Pancreas (tissue), 10 donors: ENCODE measurements at places on chromosomes 6 and 20.

DNA sequence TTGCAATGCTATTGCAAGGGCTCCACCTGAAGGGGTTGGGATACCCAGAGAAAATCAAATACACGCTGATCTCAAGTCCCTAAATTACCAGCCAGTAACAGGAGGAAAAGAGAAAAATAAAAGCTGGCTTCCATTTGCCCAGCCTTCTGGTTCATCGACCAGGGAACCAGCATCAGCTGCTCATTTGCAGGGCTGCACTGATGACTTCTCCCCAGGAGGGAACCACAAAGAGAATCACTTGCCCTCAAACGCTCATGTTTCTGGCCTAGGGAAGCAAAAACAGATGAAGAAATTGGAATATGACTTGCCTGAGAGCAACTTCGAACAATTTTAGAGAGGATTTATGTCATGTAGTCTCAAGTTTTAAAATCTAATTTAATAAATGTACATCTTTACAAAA lies 119.7 kb downstream of the SH3BGRL2 start:
- no peaks in the 10 kb centered on the region for H3K27me3 ChIP-seq
- no peaks in the 10 kb centered on the region for H3K36me3 ChIP-seq
- H3K4me3 ChIP-seq = no peak overlapping the region
- DNase-seq = no peak
- no peaks in the 10 kb centered on the region for H3K4me1 ChIP-seq
- no peak overlapping the region for H3K27ac ChIP-seq

DNA sequence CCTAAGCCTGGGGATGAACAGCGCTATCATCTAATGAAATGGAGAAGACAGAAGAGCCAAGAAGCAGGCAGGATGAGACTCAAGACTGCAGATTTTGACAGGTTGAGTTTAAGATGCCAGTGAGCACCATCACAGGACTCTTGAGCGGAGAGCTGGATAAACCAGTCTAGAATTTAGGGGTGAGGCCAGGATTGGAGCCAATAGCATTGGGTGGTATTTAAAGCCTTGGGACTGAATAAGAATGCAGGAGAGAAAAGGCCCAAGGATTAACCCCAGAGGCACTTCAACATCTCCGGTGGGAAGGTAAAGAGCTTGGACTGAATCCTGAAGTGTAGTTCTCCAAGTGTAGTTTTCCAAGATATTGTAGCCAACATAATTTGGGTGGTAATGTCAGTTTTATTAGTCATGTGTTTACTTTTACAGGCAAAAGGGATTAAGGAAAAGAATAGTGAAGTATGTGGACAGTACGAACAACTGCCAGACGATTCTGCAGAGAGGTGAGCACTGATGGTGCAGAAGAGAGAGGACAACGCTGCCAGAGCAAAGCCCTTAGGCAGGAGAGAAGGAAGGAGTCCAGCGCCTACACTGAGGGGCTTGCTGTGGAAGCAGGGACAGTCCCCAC lies 85.2 kb downstream of the DTNBP1 start:
- H3K4me1 ChIP-seq = no peaks in the 10 kb centered on the region
- no peaks in the 10 kb centered on the region for H3K27me3 ChIP-seq
- H3K36me3 ChIP-seq = no peaks in the 10 kb centered on the region

DNA sequence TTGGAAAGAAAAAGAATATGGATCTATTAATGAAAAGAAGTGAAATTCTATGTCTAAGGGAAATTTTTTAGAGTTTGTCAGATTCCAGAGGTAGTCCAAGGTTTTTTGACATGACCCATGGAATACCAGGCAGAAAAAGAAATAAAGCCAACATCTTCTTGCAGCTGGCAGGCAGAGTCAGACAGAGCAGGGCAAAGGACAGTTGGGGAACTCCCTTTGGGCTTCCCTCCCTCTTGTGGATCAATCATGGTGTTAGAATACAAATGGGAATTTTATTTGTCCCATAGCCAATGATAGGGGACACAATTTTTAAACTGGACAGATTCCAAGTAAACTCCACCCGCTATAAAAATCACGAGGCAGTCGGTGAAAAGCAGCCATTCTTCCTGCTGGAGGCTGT lies 92.1 kb upstream of the TAB2 start:
- H3K36me3 ChIP-seq = no peaks in the 10 kb centered on the region
- H3K4me3 ChIP-seq = no peak overlapping the region
- H3K27ac ChIP-seq = no peak overlapping the region
- DNase-seq = no peak
- peaks cover 5% of the 10 kb centered on the region for H3K4me1 ChIP-seq

DNA sequence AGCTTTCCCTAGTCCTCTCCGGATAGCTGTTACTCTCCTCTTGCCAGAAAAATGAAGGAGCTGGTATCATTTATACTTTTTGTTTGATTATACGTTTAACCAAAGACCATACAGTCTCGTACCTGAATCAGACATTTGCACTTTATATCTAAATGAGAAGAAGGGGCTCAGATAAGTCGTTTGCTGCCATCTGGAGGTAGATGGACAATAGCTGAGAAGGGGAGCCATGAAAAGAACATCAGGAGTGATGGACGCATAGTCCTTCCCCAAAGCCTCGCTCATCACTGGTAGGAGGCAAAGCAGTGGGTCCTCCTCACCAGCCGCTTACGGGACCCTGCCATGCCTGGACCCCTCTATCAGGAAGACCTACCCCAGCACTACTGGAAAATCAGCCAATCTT lies 45.4 kb downstream of the RPF2 start:
- no peak overlapping the region for H3K27ac ChIP-seq
- no peaks in the 10 kb centered on the region for H3K27me3 ChIP-seq
- H3K36me3 ChIP-seq = peaks cover 23% of the 10 kb centered on the region
- DNase-seq = no peak
- no peak overlapping the region for H3K4me3 ChIP-seq
